Chondrocyte (in vitro differentiated cells): ENCODE measurements at places on chromosomes 16 and 17. TPM values are rescaled to one million over a fixed set of nuclear protein-coding genes. Genes with fewer than 3 reads are reported as not detected.

- H3K27me3 ChIP-seq = no peaks in the 10 kb centered on the region
- H3K27ac ChIP-seq = no peak overlapping the region
- DNase-seq = no peak
- H3K4me1 ChIP-seq = peaks cover 77% of the 10 kb centered on the region
- H3K36me3 ChIP-seq = no peaks in the 10 kb centered on the region
Measured at GRCh38 chr16:8957063-8957397, 6.7 kb downstream of the USP7 start.

Gene KREMEN2
- not detected in 3 replicates for total RNA-seq

Gene CCDC200
- not detected in 3 replicates for total RNA-seq

DNA sequence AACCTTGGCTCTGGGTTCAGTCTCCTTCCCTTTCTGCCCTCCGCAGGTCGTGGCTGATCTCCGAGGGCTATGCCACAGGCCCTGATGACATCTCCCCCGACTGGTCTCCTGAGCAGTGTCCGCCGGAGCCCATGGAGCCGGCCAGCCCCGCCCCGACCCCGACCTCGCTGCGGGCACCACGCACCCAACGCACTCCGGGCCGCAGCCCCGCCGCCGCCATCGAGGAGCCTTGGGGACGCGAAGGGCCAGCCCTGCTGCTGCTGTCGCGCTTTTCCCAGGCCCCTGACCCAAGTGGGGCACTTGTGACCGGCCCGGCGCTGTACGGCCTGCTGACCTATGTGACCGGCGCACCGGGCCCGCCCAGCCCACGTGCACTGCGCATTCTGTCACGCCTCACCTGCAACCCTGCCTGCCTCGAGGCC is 5.1 kb downstream of the ARMC5 start:
- H3K4me3 ChIP-seq = no peak overlapping the region
- H3K27me3 ChIP-seq = no peaks in the 10 kb centered on the region
- peaks cover 20% of the 10 kb centered on the region for H3K4me1 ChIP-seq
- no peak overlapping the region for H3K27ac ChIP-seq
- no peak for DNase-seq

DNA sequence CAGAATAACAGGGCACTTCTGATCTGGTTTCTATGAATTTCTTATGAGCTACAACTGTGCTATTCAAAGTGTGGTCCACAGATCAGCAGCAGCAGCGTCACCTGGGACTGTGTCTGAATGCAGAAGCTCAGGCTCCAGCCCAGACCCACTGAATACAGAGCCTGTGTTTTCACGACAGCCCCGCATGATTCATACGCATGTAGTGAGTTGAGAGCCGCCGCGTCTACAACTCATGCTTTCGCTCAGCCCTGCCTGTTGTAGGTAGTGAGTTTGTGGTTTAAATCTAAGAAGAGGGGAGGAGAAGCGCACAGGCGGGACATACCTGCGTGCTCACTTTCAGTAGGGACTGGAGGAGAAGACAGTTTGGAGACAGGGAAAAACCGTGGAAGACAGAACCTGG is 28.5 kb upstream of the ELAC2 start:
- no peak overlapping the region for H3K4me3 ChIP-seq
- H3K27me3 ChIP-seq = peaks cover 10% of the 10 kb centered on the region
- H3K4me1 ChIP-seq = no peaks in the 10 kb centered on the region
- peaks cover 1% of the 10 kb centered on the region for H3K36me3 ChIP-seq
- H3K27ac ChIP-seq = no peak overlapping the region

DNA sequence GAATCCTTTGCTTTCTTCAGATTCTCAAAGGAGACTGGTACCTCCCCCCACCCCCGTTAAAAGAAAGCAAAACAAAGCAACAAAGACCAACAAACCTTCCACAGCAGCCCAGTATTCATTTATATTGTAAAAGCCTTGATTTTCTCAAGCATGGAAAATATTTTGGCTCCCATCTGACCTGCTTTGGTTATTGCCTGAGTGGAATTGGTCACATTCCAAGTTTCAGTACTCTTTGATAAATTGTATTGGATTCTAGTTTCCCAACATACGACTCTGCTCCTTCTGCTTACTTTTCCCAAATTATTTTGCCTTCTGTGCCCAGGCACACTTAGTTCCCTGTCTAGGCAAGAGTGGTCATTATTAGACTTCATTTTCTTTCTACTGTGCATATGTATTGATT is 1.3 kb downstream of the ABCC11 start:
- no peaks in the 10 kb centered on the region for H3K36me3 ChIP-seq
- H3K27ac ChIP-seq = no peak overlapping the region
- DNase-seq = no peak
- H3K27me3 ChIP-seq = no peaks in the 10 kb centered on the region
- H3K4me3 ChIP-seq = no peak overlapping the region

Gene KRTAP3-1
- total RNA-seq = not detected in 3 replicates

GRCh38 chr17:4499431-4500190 is 930 bp downstream of the SPNS2 start:
- H3K27me3 ChIP-seq = peaks cover 37% of the 10 kb centered on the region
- H3K4me1 ChIP-seq = peaks cover 14% of the 10 kb centered on the region
- peaks cover 2% of the 10 kb centered on the region for H3K36me3 ChIP-seq
- no peak overlapping the region for H3K27ac ChIP-seq

Gene RDM1
- 0.35 TPM in 1 of 3 replicates, not detected in the others for total RNA-seq

Gene NATD1
- 8.2 to 18.6 TPM (median 17.2 TPM) in 3 replicates for total RNA-seq

DNA sequence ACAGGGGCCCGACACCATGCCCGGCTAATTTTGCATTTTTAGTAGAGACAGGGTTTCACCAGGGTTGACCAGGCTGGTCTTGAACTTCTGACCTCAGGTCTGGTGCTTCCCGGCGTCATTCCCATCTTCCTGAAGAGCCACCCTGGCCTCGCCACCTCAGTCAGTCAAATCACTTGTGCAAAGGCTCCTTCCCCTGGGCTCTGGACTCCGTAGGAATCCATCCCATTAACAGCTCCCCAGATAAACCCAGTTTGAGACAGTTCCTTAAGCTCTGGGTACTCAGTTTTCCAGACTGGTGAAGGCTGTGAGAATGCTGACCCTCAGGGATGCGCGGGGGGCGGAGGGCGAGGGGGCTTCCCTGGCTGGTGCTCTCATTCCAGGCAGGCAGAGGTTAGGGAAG is 39.5 kb downstream of the MRM1 start:
- peaks cover 77% of the 10 kb centered on the region for H3K27me3 ChIP-seq
- H3K36me3 ChIP-seq = no peaks in the 10 kb centered on the region
- H3K4me3 ChIP-seq = peak overlapping the region; percentile 73
- peaks cover 16% of the 10 kb centered on the region for H3K4me1 ChIP-seq

- H3K27ac ChIP-seq = peak overlapping the region; percentile 36
- peaks cover 22% of the 10 kb centered on the region for H3K36me3 ChIP-seq
- no peak overlapping the region for H3K4me3 ChIP-seq
- DNase-seq = no peak
- H3K4me1 ChIP-seq = peaks cover 12% of the 10 kb centered on the region
Measured at GRCh38 chr17:73210002-73210678, 17.3 kb downstream of the COG1 start.

GRCh38 chr16:30090610-30091331 is 953 bp downstream of the TBX6 start:
- H3K36me3 ChIP-seq = no peaks in the 10 kb centered on the region
- H3K4me3 ChIP-seq = no peak overlapping the region
- no peak overlapping the region for H3K27ac ChIP-seq

Gene CLDN7
- total RNA-seq = 0.42 to 0.54 TPM (median 0.46 TPM) in 3 replicates

GRCh38 chr17:77924757-77925336 is 33.7 kb upstream of the TNRC6C start:
- peaks cover 44% of the 10 kb centered on the region for H3K27me3 ChIP-seq
- DNase-seq = no peak
- H3K36me3 ChIP-seq = peaks cover 4% of the 10 kb centered on the region

GRCh38 chr17:34624767-34625383 is 45.5 kb downstream of the TMEM132E start:
- DNase-seq = no peak
- no peak overlapping the region for H3K27ac ChIP-seq
- no peaks in the 10 kb centered on the region for H3K4me1 ChIP-seq
- H3K4me3 ChIP-seq = no peak overlapping the region
- H3K36me3 ChIP-seq = no peaks in the 10 kb centered on the region
- H3K27me3 ChIP-seq = peaks cover 24% of the 10 kb centered on the region

- H3K4me3 ChIP-seq = no peak overlapping the region
- DNase-seq = no peak
- H3K27ac ChIP-seq = no peak overlapping the region
- peaks cover 5% of the 10 kb centered on the region for H3K4me1 ChIP-seq
- no peaks in the 10 kb centered on the region for H3K36me3 ChIP-seq
Measured at GRCh38 chr16:88796278-88796677, 7.3 kb upstream of the CDT1 start.

- no peak overlapping the region for H3K27ac ChIP-seq
- DNase-seq = no peak
- H3K4me1 ChIP-seq = peaks cover 34% of the 10 kb centered on the region
- H3K4me3 ChIP-seq = no peak overlapping the region
Measured at GRCh38 chr17:80456465-80457235, 19.8 kb downstream of the NPTX1 start.

GRCh38 chr17:81150377-81151077 is 14.8 kb upstream of the PVALEF start:
- no peak overlapping the region for H3K27ac ChIP-seq
- no peaks in the 10 kb centered on the region for H3K36me3 ChIP-seq
- DNase-seq = no peak

Gene OR3A3
- total RNA-seq = not detected in 3 replicates

DNA sequence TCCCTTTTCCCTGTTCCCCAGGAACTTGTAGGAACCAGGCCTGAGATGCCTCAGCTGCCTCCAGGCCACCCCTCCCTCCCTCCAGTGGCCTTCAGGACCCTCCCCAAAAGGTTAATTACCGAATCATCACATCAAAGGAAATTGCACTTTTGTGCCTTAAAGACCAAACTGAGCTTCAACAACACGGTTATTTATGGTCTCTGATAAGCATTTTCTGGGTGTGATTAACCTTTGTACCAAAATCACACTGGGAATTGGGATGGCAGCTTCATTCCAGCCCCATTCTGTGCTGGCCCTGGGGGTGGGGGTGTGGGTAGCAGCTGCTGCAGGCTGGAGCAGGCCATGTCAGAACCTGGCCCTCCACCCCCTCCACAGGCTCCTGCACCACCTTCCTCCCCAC is 16.7 kb downstream of the CRHR1 start:
- H3K36me3 ChIP-seq = no peaks in the 10 kb centered on the region
- peaks cover 68% of the 10 kb centered on the region for H3K27me3 ChIP-seq
- DNase-seq = no peak
- no peak overlapping the region for H3K4me3 ChIP-seq

GRCh38 chr16:79411805-79412204 is 188.7 kb downstream of the MAF start:
- DNase-seq = no peak
- peaks cover 20% of the 10 kb centered on the region for H3K27me3 ChIP-seq
- H3K27ac ChIP-seq = no peak overlapping the region
- no peaks in the 10 kb centered on the region for H3K36me3 ChIP-seq
- H3K4me3 ChIP-seq = no peak overlapping the region
- no peaks in the 10 kb centered on the region for H3K4me1 ChIP-seq

Gene MRPL28
- 53.4 to 57.7 TPM (median 54.7 TPM) in 3 replicates for total RNA-seq

Gene SLFN12L
- total RNA-seq = not detected in 3 replicates

Gene NPIPB2
- total RNA-seq = 5.9 to 11.9 TPM (median 6.2 TPM) in 3 replicates

Gene ATP1B2
- 0.77 to 2.2 TPM (median 0.90 TPM) in 3 replicates for total RNA-seq
